Fibroblast of lung (primary cell): ENCODE measurements at places on chromosomes 6 and 20.

DNA sequence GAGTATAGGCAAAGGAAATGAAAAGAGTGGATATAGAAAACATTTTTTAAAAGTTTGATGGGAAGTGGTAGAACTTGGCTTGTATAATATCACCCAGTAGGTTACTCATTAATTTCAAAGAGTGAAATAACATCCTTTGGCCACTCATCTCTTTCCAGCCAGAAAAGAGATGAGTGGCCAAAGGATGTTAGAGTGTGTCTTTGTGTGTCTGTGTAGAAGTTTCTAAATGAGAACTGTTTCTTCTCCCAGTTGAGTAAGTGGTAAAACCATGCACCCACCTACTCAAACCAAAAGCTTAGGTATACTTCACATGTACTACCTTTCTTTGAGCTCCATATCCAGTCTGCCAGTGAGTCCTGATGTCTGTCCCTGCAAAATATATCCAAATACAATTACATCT is 47.7 kb upstream of the TMEM244 start:
- H3K4me3 ChIP-seq = no peak overlapping the region
- H3K27ac ChIP-seq = no peak overlapping the region
- no peaks in the 10 kb centered on the region for H3K27me3 ChIP-seq
- DNase-seq = no peak
- no peaks in the 10 kb centered on the region for H3K4me1 ChIP-seq
- H3K36me3 ChIP-seq = no peaks in the 10 kb centered on the region

DNA sequence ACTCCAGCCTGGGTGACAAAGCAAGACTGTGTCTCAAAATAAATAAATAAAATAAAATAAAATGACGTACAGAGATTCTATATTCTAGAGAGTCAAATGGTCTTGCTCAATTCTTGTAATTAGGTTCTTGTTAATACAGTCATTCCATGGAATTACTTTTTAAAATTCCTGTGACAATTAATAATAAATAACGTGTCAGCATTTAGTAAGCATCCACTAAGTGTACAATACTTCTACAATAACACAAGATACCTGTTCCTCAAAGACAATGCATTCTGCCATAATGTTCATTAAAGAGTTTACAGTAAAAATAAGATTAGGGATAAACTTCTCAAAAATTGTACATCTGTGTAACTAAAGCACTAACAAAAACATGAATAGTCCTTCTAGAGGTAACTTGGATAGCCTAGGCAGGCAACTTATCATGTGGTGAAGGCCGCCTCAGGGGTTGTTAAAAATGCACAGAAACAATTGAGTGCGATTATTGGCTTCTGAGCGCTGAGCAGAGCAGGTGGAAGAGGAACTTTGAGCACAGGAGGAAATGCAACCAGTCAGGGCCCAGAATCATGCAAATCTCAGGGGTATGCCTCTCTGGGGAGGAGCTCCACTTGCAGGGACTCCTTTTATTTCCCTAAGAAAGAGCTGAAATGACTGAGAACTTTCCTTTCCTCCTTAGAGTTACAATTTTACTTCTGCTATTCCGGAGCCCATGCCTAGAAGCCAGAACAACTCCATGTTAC is 37.1 kb downstream of the QRSL1 start:
- H3K4me1 ChIP-seq = no peaks in the 10 kb centered on the region
- no peaks in the 10 kb centered on the region for H3K36me3 ChIP-seq
- H3K4me3 ChIP-seq = no peak overlapping the region
- no peak overlapping the region for H3K27ac ChIP-seq
- no peak for DNase-seq

DNA sequence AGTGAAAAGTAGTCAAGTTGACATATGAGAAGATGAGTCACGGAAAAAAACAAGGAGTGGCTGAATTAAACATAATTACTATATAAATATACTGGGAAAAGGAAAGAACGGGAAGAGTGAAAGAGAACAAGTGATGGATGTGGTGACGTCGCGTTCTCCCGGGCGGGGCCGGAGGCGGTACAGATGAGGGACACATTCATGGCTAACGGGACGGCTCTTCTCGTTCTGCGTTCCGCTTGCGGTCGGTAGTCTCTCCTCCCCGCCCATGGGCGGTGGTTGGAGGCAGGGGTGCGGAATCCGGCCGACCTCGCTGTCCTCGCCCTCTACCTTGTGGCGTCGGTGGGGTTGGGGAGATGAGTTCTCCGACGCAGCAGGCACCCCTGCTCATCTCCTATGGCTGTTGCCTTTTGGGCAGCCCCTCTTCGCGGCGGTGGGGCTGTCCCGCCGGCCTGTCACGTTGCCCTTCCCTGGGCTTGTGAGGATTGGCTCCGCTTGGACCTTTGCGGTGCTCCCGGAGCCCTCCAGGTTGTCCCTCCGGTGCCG is 22.5 kb downstream of the HLA-G start:
- no peak for DNase-seq
- peak overlapping the region; percentile 25 for H3K4me3 ChIP-seq
- no peaks in the 10 kb centered on the region for H3K36me3 ChIP-seq
- no peaks in the 10 kb centered on the region for H3K4me1 ChIP-seq
- H3K27me3 ChIP-seq = no peaks in the 10 kb centered on the region
- no peak overlapping the region for H3K27ac ChIP-seq

DNA sequence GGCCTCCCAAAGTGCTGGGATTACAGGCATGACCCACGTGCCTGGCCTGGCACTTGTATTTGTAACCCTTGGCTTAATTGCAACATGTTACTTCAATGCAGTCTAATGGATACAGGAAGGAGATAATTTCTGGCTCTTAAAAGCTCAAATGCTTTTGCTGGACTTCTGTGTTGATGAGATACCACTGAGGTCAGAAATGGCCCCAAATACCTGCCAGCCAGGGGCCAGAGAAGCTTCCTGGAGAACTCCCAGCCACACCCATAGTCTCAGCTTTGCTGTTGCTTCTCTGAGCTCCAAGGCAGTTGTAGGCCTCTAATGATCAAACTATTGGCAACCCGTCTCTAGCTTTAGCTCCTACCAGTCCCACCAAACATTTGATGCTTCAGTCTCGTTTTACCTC is 14.2 kb upstream of the ZNFX1 start:
- no peak overlapping the region for H3K4me3 ChIP-seq
- H3K4me1 ChIP-seq = peaks cover 6% of the 10 kb centered on the region
- peaks cover 15% of the 10 kb centered on the region for H3K36me3 ChIP-seq

GRCh38 chr6:156410649-156411048 is 366.5 kb upstream of the ARID1B start:
- H3K27ac ChIP-seq = no peak overlapping the region
- no peaks in the 10 kb centered on the region for H3K36me3 ChIP-seq
- H3K4me1 ChIP-seq = no peaks in the 10 kb centered on the region
- no peaks in the 10 kb centered on the region for H3K27me3 ChIP-seq
- H3K4me3 ChIP-seq = no peak overlapping the region

DNA sequence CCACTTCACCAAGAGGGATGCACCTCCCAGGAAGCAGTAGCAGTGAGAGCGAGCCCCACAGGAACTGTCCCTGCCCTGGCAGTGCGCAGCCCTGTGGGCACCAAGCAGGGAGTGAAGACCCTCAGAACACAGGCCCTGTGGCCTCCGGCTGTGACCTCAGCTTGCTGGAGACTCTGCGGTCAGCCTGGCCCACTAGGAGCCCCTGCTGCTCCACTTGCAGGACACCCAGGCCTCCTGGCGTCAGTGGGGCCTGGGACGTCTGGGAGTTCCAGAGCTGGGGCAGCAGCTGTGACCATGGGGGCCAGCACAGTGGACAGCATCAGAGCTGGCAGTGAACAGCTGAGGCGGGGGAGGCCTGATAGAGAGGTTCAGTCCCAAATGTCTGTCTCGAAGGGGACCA is 28.3 kb downstream of the PXDC1 start:
- H3K27ac ChIP-seq = no peak overlapping the region
- no peak for DNase-seq
- no peaks in the 10 kb centered on the region for H3K4me1 ChIP-seq
- H3K36me3 ChIP-seq = peaks cover 20% of the 10 kb centered on the region
- no peak overlapping the region for H3K4me3 ChIP-seq
- H3K27me3 ChIP-seq = no peaks in the 10 kb centered on the region

DNA sequence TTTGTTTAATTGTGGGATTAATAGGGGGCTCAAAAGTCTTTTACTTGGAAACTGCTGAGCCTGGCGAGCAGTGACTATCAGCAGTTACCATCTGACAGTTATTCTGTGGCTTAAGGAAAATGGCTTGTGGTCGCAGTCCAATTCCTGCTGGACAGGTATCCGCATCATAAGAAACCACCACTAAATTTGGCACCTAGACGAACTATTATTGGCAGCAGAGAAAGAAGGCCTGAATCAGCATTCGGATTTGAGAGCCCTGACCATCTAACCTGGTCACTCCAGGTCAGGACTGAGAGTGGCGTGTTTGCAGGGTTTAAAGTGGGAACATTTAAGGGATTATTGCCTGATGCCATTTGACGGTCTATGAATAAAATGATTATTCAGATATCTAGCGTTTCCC is 146.4 kb downstream of the RPS12 start:
- DNase-seq = no peak
- no peak overlapping the region for H3K4me3 ChIP-seq
- no peaks in the 10 kb centered on the region for H3K36me3 ChIP-seq
- H3K27ac ChIP-seq = no peak overlapping the region

- H3K36me3 ChIP-seq = no peaks in the 10 kb centered on the region
- H3K27me3 ChIP-seq = no peaks in the 10 kb centered on the region
- H3K27ac ChIP-seq = no peak overlapping the region
- no peak overlapping the region for H3K4me3 ChIP-seq
These were observed 119.3 kb upstream of the PTPN1 start for GRCh38 chr20:50390685-50391443.

DNA sequence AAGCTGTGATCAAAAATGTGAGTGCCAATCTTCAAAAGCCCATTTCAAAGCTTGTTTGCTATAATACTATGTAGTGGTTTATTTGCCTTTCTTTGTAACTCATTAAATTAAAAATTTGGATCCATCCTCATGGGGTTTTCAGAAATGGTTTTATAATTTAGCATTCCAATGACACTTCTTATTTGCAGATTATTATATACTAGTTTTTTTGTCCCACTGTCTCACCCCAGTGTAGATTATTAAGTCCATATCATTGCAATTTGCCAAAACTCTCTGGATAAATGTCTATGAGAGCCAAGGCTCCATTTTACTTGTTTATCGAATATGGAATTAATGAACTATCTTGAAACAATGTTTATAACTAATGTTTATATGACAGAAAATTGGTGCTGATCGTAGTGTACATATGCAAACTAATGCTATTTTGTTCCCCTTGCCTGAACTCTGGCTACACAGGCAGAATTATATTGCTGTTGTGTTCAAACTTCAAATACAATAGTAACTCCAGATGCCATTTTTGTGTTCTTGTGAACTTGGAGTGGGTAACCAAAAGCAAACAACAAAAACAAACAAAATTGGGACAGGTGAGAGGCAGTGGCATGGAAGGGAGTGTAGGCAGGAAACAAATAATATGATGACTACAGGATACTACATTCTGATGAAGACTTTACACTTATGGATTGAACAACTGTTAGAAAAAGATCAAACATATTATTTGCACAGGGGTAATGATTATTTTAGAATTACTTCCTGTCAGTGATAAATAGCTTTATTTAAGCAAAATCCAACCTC is 307.1 kb upstream of the FLRT3 start:
- no peak for DNase-seq
- H3K36me3 ChIP-seq = no peaks in the 10 kb centered on the region
- no peaks in the 10 kb centered on the region for H3K4me1 ChIP-seq
- H3K27ac ChIP-seq = no peak overlapping the region
- no peaks in the 10 kb centered on the region for H3K27me3 ChIP-seq
- H3K4me3 ChIP-seq = no peak overlapping the region

GRCh38 chr6:18215436-18215835 is 48.9 kb downstream of the DEK start:
- no peaks in the 10 kb centered on the region for H3K27me3 ChIP-seq
- no peak for DNase-seq
- no peak overlapping the region for H3K27ac ChIP-seq

GRCh38 chr6:26224940-26225847 is 138.0 kb downstream of the HFE start:
- peak overlapping the region; percentile 93 for H3K27ac ChIP-seq
- peak; percentile 96 for DNase-seq
- no peaks in the 10 kb centered on the region for H3K27me3 ChIP-seq
- H3K4me3 ChIP-seq = peak overlapping the region; percentile 87

DNA sequence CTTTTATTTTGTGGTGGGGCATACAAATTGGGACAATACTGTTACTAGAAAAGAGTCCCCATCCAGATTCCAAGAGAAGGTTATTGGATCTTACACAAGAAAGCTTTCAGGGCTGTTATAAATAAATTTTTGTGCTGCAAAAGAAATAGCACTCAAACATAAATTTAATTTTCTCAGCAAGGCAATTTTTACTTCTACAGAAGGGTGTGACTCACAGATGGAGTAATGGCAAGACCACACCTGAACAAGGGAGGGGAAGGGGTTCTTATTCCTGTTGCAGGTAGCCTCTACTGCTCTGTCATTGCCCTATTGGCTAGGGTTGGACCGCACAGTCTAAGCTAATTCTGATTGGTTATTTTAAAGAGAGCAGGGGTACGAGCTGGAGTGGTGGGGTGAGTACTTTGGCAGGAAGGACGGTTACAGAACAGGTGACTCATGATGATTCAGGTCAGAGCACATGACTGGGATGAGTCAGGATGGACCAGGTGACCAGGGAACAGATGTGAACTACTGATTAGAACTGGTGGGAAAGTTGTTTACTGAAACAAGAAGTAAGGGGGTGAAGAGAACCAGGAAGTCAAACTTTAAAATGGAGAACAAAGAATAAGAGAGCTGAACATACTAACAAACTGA is 41.1 kb downstream of the CNR1 start:
- no peak overlapping the region for H3K4me3 ChIP-seq
- no peaks in the 10 kb centered on the region for H3K36me3 ChIP-seq
- no peak overlapping the region for H3K27ac ChIP-seq

DNA sequence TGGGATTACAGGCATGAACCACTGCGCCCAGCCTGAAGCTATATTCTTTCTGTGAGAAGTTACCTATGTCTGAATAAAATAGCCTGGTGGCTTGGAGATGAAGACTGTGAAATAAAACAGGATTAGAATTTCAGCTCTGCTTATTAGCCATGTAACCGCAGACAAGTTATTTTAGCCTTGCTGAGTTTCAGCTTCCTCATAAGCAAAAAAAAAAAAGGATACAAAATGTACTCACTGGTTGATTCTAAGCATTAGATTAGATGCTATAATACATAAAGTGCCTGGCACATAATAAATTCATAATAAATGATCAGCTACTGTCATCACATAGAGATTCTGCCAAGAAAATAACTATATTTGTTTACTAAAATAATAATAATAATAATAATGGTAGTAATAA is 98.8 kb downstream of the EPB41L2 start:
- H3K36me3 ChIP-seq = no peaks in the 10 kb centered on the region
- H3K27ac ChIP-seq = no peak overlapping the region
- no peak for DNase-seq

DNA sequence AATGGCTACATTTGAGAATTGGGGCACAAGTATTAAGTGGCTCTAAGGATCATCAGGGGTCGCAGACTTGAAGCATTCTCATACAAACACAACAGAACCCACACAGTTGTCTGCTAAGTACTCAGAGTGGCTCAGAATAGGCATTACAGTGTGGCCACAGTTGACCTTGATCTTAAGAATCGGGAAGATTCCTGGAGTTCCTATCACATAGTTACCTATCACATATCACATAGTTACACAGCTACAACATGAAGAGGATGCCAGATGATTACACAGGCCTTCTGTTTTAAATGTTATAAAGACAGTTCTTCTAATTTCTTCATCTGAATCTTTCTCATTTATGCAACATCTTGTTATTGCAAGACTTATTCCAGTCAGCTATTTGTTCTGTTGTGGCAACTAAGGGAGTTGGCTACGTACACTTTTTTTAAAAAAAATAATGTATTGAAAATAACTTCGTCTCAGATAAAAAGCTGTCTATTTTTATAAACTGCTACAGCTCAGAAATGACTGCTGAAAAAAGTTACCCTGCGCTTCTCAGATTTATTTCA is 129.0 kb downstream of the REV3L start:
- peaks cover 9% of the 10 kb centered on the region for H3K36me3 ChIP-seq
- H3K4me1 ChIP-seq = no peaks in the 10 kb centered on the region
- no peak overlapping the region for H3K4me3 ChIP-seq
- H3K27me3 ChIP-seq = no peaks in the 10 kb centered on the region
- no peak overlapping the region for H3K27ac ChIP-seq
